ENCODE measurements at places on chromosomes 1 and 21.

GRCh38 chr1:185087746-185088145, 42.4 kb downstream of the RNF2 start:
- H3K27ac ChIP-seq, result no peak overlapping the region
- no peak overlapping the region for H3K4me3 ChIP-seq
- DNase-seq, result no peak
- H3K36me3 ChIP-seq, result peaks cover 4% of the 10 kb centered on the region
- no peaks in the 10 kb centered on the region for H3K27me3 ChIP-seq
- no peaks in the 10 kb centered on the region for H3K4me1 ChIP-seq

DNA sequence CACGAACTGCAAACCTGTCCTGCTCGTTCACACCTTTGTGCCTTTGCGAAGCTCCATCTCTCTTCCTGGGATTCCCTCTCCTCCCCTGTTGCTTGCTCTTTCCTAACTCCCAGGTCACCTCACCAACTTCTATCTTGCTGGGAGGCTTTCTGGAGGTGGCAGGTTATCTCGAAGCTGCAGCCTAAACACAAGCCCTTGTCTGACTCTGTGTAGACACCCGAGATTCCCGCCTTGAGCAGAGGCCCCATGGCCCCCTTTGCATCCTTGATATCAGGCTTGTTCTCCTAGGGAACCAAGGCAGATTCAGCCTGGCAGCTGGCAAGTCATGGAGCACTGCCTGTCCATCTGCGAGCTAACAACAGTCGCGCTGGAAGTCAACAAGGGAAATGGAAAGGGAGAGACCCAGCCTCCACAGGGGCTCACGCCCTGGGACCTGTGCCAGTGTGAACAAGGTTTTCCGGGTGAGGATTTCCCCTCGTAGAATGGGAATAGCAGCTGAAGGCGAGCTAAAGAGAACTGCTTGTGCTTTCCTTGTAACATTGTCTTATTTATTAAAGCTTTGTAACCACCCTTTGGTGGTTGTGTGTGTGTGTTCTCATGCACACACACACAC, 109.5 kb upstream of the JUN start:
- no peaks in the 10 kb centered on the region for H3K27me3 ChIP-seq
- no peak for DNase-seq
- no peak overlapping the region for H3K27ac ChIP-seq

- no peak overlapping the region for H3K27ac ChIP-seq
- no peak overlapping the region for H3K4me3 ChIP-seq
- DNase-seq, result no peak
- no peaks in the 10 kb centered on the region for H3K27me3 ChIP-seq
- H3K4me1 ChIP-seq, result no peaks in the 10 kb centered on the region
- no peaks in the 10 kb centered on the region for H3K36me3 ChIP-seq
These were observed 9.6 kb upstream of the RSBN1 start for GRCh38 chr1:113821916-113822315.

DNA sequence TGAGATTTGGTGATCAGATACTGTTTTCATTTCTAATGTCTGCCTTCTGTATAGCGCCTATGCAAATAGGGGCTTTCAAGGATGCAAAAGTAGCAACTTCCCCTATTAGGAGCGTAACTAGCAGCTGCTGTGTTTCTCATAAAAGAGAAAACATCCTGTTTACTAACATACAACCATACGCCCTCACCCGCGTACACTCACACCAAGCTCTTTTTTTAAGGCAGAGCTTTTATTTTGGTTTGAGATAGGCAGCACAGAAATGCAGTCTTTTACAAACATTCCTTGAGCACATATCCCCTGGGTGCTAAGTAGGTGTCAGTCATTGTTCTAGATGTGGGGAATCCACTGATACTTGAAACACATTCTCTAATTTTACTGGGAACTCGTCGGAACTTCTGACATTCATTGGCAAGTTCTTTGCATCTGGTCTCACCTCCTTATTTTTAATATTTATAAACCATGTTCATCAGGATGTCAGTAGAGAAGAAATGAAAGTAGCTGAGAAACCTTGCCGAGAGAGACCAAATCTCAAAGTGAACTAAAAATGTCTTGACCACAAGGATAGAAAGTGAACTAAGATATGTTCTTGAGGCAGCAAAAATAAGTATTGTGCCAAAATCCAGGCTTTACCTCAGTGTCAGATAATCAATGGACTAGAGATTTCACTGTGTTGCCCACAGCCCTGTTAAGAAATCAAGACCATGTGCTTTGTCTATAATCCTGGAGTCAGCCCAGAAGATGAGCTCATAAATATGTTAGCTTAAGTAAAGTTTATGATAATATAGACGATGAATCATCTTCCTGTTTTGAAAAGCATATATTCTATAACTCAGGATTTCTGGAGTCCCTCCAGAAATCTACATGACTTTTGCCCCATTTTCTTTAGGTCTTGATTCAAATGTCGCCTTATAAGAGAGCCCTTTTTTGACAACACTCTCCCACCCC, 350.9 kb downstream of the ST6GALNAC3 start:
- peaks cover 5% of the 10 kb centered on the region for H3K4me1 ChIP-seq
- no peak overlapping the region for H3K27ac ChIP-seq
- no peaks in the 10 kb centered on the region for H3K27me3 ChIP-seq
- H3K36me3 ChIP-seq, result no peaks in the 10 kb centered on the region
- no peak overlapping the region for H3K4me3 ChIP-seq

GRCh38 chr1:75310067-75310466, 175.9 kb downstream of the LHX8 start:
- no peaks in the 10 kb centered on the region for H3K36me3 ChIP-seq
- no peak overlapping the region for H3K4me3 ChIP-seq
- DNase-seq, result no peak
- no peak overlapping the region for H3K27ac ChIP-seq
